Activated CD4-positive, alpha-beta T cell treated with anti-CD3 and anti-CD28 coated beads, Interleukin-2, Interleukin-6, amounts not matched to agents 100 ng/mL and 50 ng/mL, durations not matched to agents 16 hours and 8 hours (primary cell): ENCODE measurements at places on chromosomes 5 and 9.
A peak's percentile ranks its signal among the peaks of the same experiment; 100 is the strongest.

DNA sequence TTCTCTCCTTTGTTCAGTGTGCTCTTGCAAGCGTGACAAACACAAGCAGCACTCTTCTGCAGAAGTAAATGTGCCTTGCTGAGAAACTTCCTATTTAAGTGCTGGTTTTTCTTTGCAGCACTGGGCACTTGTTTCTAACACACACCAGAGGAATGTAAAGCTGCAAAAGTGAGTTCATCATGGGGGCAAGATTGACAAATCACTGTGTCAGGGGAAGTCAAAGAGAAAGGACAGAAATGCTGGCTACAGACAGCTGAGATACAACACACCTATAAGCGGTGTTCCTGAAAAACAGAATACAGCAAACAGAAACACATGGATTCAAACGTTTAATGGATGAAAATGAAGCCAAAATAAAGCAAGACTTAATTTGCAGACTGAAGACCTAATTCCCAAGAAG is 19.6 kb downstream of the ROR2 start:
- DNase-seq, result no peak

GRCh38 chr9:33307067-33307466 is 16.8 kb downstream of the NFX1 start:
- DNase-seq, result no peak

- no peak for DNase-seq
These were observed 10.0 kb downstream of the NAIF1 start for GRCh38 chr9:128056887-128057723.

DNA sequence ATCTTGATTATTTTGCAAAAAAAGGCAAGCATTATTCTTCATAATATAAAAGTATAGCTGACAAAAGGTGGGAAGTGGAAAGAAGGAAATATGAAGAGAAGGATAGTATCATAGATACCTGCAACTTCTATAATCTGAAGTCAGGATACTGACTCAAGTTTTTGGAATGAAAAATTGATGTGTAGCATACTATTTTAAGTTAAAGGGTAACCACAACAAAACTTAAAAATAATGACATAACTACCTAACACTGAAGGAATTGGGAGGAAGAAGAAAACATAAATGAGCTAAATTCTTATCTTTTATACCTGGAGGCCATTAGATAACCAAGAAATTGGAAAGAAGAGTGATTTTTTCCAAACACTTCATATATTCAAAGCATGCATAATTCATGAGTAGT is 51.8 kb upstream of the TLE1 start:
- DNase-seq, result no peak

- DNase-seq, result no peak
These were observed 7.0 kb upstream of the FBXO4 start for GRCh38 chr5:41918105-41918504.

DNA sequence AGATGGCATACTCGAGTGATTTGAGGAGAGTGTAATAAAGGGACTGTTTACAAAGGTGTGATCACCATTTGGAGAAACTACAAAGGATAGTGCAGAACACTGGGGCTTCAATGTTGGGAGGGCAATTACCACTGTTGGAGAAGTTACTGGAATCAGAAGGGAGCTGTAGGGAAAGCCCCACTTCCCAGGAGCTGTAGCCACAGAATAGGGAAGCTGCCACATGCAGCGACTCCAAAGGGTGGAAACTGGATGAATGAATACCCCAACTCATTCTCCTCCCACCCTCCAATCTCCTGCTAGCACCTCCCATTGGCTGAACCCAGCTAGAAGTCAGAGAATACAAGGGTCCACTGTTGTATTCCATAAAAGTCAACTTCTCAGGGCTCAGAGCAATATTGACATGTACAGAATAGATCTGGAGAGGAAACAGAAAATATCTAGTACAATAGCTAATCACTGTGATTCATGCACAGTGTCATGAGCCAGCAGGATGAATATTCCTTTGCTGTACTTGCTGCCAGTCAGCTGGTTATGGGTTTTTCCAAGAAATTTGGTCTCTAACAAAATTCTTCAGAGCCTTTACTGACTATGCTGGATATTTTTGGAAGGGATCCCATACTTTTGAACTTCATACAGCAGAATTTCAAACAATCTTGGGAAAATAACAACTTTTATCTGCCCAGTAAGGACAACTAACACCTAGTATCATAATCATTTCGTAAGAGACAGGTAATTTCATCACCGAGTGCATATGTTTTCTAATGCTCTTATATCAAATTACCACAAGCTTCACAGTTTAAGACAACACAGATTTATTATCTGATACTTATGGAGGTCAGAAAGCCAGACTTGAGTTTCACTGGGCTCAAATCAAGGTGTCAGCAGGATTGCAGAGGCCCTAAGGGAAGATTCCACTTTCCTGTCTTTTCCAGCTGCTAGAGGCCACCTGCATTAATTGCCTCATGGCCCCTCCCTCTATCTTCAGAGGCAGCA is 39.6 kb downstream of the PDCD1LG2 start:
- DNase-seq, result no peak

DNA sequence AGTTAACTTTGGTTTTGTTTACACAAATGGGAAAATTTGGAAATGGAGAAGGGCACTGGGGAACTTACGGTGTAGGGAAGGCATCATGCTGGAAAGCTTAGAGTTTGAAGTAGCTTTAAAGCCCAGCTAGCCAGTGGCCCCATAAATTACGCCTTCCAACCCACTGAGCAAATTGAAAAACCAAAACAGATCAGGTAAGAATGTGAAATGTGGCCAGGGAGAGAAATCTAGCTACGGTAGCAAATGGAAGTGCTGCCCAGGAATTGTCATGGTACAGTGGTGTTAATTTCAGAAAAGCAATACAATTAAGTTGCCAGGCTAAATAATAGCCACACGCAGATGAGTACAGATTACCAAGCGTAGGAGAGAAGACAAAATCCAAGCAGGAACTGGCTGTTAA is 654.8 kb downstream of the PRELID2 start:
- no peak for DNase-seq

DNA sequence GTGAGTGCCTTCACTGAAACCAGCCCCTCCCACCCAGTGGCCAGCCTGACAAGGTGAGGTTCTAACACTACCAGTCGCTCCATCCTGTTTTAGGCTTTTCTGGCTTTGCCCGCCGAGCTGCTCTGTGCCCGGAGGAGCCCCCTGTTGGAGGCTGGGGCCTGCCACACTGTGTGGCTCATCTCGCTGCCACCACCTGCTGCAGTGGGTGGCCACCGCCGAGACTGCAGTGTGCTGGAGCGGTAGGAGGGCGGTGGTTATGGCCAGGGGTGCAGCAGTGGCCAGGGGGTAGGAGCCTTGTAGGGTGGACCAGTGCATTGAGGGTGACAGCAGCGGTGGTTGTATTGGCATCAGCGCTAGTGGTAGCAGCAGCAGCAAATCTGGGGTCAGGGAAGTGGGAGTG is 74.7 kb upstream of the PCAT7 start:
- DNase-seq, result no peak

GRCh38 chr9:33165263-33166151 is 1.6 kb downstream of the B4GALT1 start:
- peak; percentile 81 for DNase-seq

GRCh38 chr5:107396351-107396690 is 274.4 kb downstream of the EFNA5 start:
- no peak for DNase-seq

DNA sequence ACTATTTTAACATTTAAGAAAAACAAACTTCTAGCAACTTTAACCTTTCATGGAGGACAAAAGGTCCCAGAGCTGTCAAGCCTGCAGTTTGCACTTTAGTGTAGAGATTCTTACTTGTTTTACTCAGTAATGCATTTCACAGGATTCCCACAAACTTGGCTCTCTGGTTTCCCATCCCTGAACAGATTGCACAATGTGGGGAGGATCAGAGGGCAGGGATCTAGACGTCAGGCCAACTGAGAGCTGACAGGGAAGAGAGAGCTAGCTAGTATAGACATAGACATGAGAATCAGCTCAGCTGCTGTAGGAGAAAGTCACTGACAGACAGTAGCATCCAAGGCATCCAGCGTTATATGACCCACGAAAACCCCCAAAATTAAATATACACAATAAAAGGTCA is 20.9 kb upstream of the BNIP1 start:
- no peak for DNase-seq

GRCh38 chr5:64972591-64972990 is 203.9 kb downstream of the CWC27 start:
- DNase-seq, result no peak

DNA sequence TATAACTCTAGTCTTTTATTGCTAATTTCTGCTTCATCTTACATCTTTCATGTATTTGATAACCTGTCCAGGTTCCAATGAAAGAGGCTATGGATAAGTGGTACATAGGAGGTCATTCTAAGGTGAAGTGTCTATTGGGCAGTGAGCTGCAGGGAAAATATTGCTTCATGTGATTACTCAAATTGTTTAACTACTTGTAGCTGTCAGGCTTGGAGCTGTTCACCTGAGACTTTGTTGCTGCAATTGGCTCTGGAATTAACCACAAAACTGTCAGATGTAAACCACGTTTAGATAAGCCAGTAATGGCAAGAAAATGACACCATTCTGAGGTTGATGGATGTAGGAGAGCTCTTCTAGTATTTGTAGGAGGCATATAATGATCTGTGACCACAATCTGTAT is 26.0 kb downstream of the ADAMTSL1 start:
- DNase-seq, result no peak

- DNase-seq, result no peak
These were observed 35.6 kb downstream of the BRINP1 start for GRCh38 chr9:119333507-119334229.
